SJCRH30 (cell line): ENCODE measurements at places on chromosomes 12 and 14. TPM values are rescaled to one million over a fixed set of nuclear protein-coding genes. Genes with fewer than 3 reads are reported as not detected.
A peak's percentile ranks its signal among the peaks of the same experiment; 100 is the strongest.

Gene LPAR5
- total RNA-seq, result not detected in 2 replicates

Gene PRKAG1
- 37.1 and 43.0 TPM in 2 replicates for total RNA-seq

Gene PTGER2
- total RNA-seq, result 0.36 and 0.43 TPM in 2 replicates

Gene CLEC14A
- 20.7 and 21.9 TPM in 2 replicates for total RNA-seq

Gene TMEM63C
- total RNA-seq, result 4.5 and 5.2 TPM in 2 replicates

Gene ATL1
- total RNA-seq, result 0.59 and 0.66 TPM in 2 replicates

Gene OR6C74
- total RNA-seq, result not detected in 2 replicates

GRCh38 chr12:116731801-116732200 lies 6.1 kb downstream of the SPRING1 start:
- H3K4me3 ChIP-seq, result no peak overlapping the region
- no peak overlapping the region for H3K27ac ChIP-seq
- peaks cover 5% of the 10 kb centered on the region; the same call in 1 of the 2 replicates for H3K36me3 ChIP-seq
- DNase-seq, result no peak
- H3K27me3 ChIP-seq, result no peaks in the 10 kb centered on the region

GRCh38 chr14:99624971-99625370 lies 20.0 kb upstream of the HHIPL1 start:
- no peak overlapping the region for H3K4me3 ChIP-seq
- no peak overlapping the region for H3K27ac ChIP-seq
- no peaks in the 10 kb centered on the region; the same call in 1 of the 2 replicates for H3K27me3 ChIP-seq
- no peaks in the 10 kb centered on the region; the same call in 1 of the 2 replicates for H3K4me1 ChIP-seq
- no peaks in the 10 kb centered on the region for H3K36me3 ChIP-seq

- H3K4me1 ChIP-seq, result peaks cover 16% of the 10 kb centered on the region
- DNase-seq, result peak; percentile 61
- no peaks in the 10 kb centered on the region for H3K27me3 ChIP-seq
- H3K27ac ChIP-seq, result peak overlapping the region; percentile 45
- H3K36me3 ChIP-seq, result no peaks in the 10 kb centered on the region
- H3K4me3 ChIP-seq, result no peak overlapping the region
These were observed 10.5 kb upstream of the NR2C1 start for GRCh38 chr12:95083938-95084337.

GRCh38 chr12:63822352-63822751 lies 22.1 kb upstream of the SRGAP1 start:
- no peaks in the 10 kb centered on the region for H3K27me3 ChIP-seq
- H3K27ac ChIP-seq, result no peak overlapping the region
- H3K4me3 ChIP-seq, result peak overlapping the region; percentile 9; the same call in 1 of the 2 replicates
- H3K36me3 ChIP-seq, result no peaks in the 10 kb centered on the region

DNA sequence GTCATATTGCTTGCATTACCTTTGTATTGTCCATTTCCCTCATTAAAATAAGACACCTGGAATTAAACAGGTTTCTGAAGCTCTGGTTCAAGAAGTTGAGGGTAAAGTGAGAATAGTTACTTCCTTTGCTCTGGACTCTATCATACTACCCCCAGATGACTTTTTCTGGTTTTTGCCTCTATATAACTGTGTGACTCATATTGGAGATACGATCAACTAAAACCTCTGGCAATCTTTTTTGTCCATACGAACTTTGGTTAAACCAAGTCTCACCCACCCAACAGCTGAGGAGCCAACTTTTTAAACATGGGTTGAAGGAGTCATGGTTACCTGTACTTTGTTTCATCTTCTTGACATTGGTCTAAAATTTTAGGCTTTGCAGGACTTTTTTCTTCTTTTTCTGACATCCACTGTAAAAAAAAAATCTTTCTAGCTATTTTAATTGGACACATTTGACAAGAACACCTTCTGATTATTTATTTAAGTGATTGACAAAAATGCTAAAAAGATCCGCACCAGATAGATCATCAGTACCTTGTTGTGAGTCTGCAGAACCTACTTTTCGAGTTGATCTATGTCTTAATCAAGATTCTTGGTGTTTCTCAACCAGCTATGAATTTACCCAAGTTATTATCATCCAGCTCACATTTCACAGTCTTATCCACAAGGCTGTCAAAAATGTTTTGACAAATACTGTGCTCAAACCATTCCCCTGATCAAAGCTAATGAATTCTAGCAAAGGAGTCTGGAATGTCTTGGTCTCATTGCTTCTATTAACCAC lies 166.0 kb downstream of the IPO8 start:
- H3K4me3 ChIP-seq, result no peak overlapping the region
- H3K27ac ChIP-seq, result no peak overlapping the region
- H3K27me3 ChIP-seq, result no peaks in the 10 kb centered on the region
- no peaks in the 10 kb centered on the region for H3K4me1 ChIP-seq

GRCh38 chr12:15801770-15802744 lies 12.9 kb upstream of the EPS8 start:
- no peak for DNase-seq
- no peak overlapping the region for H3K4me3 ChIP-seq
- H3K27ac ChIP-seq, result no peak overlapping the region
- H3K4me1 ChIP-seq, result no peaks in the 10 kb centered on the region
- H3K27me3 ChIP-seq, result no peaks in the 10 kb centered on the region

DNA sequence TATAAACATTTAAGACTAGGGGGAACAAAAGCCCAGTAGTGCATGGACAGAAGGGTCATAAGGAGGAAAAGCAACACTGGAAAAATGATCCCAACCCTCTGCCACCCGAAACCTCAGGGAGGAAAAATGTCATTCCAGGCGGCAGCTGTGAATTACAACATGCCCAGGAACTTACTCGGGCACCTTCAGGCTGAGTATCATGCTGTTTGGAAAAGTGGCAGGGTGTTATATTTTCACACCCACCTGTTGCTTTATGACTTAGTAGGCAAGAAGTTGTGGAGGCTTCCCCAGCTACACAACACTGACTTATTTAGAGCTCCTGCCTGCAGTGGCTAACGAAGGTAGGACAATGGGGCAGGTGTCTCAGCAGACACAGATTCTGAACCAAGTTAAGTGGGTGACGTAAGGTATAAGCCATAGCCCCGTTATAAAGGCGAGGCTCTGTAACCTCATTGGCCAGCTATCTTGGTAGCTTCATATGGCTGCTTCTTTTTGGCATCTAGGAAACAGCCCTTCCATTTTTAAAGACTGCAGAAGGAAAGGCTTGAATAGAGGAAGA lies 96.1 kb upstream of the IFNG-AS1 start:
- no peak overlapping the region for H3K27ac ChIP-seq
- H3K27me3 ChIP-seq, result no peaks in the 10 kb centered on the region
- peaks cover 11% of the 10 kb centered on the region; the same call in 1 of the 2 replicates for H3K4me1 ChIP-seq
- no peaks in the 10 kb centered on the region for H3K36me3 ChIP-seq
- no peak overlapping the region for H3K4me3 ChIP-seq

GRCh38 chr14:30906752-30907658 lies 32.6 kb downstream of the COCH start:
- no peak overlapping the region for H3K4me3 ChIP-seq
- no peaks in the 10 kb centered on the region for H3K4me1 ChIP-seq
- H3K27ac ChIP-seq, result no peak overlapping the region
- no peak for DNase-seq
- peaks cover 56% of the 10 kb centered on the region for H3K36me3 ChIP-seq
- no peaks in the 10 kb centered on the region for H3K27me3 ChIP-seq

- no peak for DNase-seq
- no peak overlapping the region for H3K27ac ChIP-seq
- H3K4me3 ChIP-seq, result no peak overlapping the region
- H3K27me3 ChIP-seq, result no peaks in the 10 kb centered on the region
- H3K36me3 ChIP-seq, result no peaks in the 10 kb centered on the region
These were observed 46.4 kb upstream of the CHST11 start for GRCh38 chr12:104410326-104410725.

DNA sequence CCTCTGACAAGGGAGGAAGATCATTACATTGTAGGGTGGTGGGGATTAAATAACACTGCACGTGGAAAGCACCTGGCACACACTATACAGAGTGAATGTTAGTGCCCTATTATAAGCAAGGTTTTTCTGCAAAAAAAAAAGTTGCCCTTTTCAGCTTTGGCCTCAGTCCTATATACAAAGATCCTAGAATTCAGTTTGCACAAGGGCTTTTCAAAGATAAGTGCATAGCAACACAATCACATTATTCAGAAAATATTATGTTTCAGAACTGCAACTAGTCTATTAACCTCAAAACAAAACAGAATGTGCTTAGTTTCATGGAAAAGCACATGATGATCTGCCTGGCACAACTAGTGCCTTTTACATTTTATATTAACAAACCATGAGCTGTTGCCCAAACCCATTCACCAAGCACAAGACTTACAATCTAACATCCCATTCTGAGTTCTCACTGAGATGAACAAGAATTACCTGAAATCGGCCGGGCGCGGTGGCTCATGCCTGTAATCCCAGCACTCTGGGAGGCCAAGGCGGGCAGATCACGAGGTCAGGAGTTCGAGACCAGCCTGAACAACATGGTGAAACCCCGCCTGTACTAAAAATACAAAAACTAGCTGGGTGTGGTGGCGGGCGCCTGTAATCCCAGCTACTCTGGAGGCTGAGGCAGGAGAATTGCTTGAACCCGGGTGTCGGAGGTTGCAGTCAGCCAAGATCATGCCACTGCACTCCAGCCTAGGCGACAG lies 1.8 kb downstream of the TM7SF3 start:
- H3K27ac ChIP-seq, result no peak overlapping the region
- no peak overlapping the region for H3K4me3 ChIP-seq
- H3K4me1 ChIP-seq, result 0 out of 2 replicates have a peak, but pooled peaks cover 2% of the 10 kb centered on the region

- no peaks in the 10 kb centered on the region for H3K27me3 ChIP-seq
- H3K4me3 ChIP-seq, result no peak overlapping the region
- no peaks in the 10 kb centered on the region for H3K4me1 ChIP-seq
- no peak for DNase-seq
- H3K27ac ChIP-seq, result no peak overlapping the region
These were observed 18.1 kb downstream of the PRICKLE1 start for GRCh38 chr12:42571327-42572009.

DNA sequence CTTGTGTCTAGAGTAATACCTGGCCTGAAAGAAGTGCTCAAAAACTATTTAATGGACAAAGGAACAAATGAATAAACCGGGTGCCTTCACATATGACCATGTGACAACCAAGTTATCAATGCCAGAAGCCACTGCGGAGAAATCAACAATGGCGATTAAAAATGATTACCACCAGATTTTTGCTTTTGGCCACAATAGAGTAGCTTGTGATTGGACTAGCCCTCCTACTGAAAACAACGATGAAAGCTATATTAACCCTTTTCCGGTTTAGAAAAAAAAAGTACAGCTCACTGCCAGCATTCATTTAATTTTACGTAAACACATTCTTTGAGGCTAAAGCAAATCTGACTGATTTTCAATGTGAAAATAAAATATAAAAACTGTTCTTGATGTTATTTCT lies 41.6 kb upstream of the TTC7B start:
- no peaks in the 10 kb centered on the region for H3K36me3 ChIP-seq
- no peak overlapping the region for H3K4me3 ChIP-seq
- no peaks in the 10 kb centered on the region for H3K4me1 ChIP-seq
- DNase-seq, result no peak
- H3K27ac ChIP-seq, result no peak overlapping the region

GRCh38 chr12:126040307-126040706 lies 975.1 kb downstream of the AACS start:
- no peak for DNase-seq
- H3K27ac ChIP-seq, result no peak overlapping the region
- H3K36me3 ChIP-seq, result no peaks in the 10 kb centered on the region
- no peaks in the 10 kb centered on the region for H3K27me3 ChIP-seq

- no peak for DNase-seq
- peak overlapping the region; percentile 61 for H3K4me3 ChIP-seq
These were observed 899 bp upstream of the COL2A1 start for GRCh38 chr12:48005001-48005749.

DNA sequence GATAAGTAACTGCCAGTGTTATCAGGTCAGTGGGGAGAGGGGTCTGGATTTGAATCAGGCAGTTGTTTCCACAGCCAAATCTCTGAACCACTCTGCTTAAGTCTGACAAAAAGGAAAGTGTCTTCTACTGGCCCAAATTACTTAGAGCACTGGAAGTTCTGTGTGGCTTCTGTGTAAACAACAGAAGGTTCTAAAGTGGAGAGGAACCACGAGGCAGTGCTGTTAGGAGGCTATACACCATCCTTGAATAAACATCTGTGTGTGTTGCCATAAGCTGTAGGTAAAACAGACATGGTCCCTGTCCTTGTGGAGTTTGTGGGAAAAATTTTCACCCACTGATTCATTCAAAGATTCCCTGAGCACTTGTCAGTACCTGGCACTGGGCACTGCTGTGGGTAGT lies 50.0 kb downstream of the GALNT4 start:
- no peaks in the 10 kb centered on the region for H3K27me3 ChIP-seq
- H3K4me1 ChIP-seq, result no peaks in the 10 kb centered on the region
- no peak overlapping the region for H3K27ac ChIP-seq
- no peak for DNase-seq

DNA sequence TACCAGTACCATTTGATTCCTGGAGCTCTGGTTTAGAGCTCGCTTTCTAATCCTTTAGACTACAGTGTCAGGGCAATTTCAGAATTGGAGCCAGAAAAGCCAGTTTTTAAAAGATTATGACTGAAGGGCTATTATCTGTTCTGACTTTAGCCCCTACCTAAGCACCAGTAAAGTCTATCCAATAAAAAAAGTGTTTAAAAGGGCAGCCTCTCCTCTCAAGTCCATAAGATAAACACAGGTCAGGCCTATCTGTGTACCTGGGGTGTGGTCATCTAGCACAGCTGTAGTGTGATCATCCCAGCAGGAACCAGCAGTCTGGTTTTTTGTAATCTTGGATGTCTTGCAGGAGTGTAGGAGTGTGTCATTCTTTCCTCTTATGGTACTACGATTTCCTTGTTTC lies 6.6 kb downstream of the APPL2 start:
- H3K27me3 ChIP-seq, result no peaks in the 10 kb centered on the region
- no peaks in the 10 kb centered on the region for H3K4me1 ChIP-seq
- no peaks in the 10 kb centered on the region for H3K36me3 ChIP-seq

DNA sequence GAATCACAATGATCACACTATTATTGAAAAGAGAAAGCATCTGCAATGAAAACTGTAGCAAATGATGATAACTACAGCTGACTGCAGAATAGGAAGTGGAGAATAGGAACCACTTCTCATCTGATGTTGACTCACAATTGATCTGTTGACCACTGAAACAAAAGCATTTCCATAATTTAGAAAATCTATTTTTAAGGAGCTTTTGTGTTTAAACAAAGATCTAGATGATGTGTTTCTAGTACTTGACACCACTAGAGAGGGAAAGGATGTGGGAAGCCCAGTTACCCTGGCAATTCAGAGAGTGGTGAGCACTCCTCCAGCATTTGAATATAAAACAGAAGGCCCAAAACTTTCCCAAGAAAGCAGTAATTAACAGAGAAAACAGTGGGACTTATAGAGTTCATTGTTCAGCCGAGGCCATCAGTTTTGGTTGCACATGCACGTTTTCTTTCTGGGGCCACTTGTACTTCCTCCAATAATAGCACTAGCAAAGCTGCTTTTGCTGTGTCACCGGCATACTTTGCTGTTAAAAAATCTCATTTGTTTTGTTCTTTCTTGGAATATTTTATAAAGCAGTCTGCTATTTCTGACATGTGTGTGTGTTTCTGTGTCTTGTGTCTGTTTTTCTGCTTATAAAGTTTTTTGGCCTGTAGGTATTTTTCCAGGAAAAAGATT lies 76.1 kb upstream of the HECTD1 start:
- H3K27me3 ChIP-seq, result no peaks in the 10 kb centered on the region
- no peaks in the 10 kb centered on the region for H3K4me1 ChIP-seq
- H3K4me3 ChIP-seq, result no peak overlapping the region
- H3K36me3 ChIP-seq, result no peaks in the 10 kb centered on the region
- DNase-seq, result no peak
- H3K27ac ChIP-seq, result no peak overlapping the region
